ENCODE measurements at places on chromosomes 16 and 17. TPM values are rescaled to one million over a fixed set of nuclear protein-coding genes. Genes with fewer than 3 reads are reported as not detected.

NPIPB8 gene
- 0.13 TPM for total RNA-seq

NHERF2 gene
- 78.8 TPM for total RNA-seq

CCDC40 gene
- 7.7 TPM for total RNA-seq

PPP1R9B gene
- total RNA-seq = 101 TPM

ZG16 gene
- not detected for total RNA-seq

ENPP7 gene
- not detected for total RNA-seq

WNK4 gene
- total RNA-seq = 8.9 TPM

DNA sequence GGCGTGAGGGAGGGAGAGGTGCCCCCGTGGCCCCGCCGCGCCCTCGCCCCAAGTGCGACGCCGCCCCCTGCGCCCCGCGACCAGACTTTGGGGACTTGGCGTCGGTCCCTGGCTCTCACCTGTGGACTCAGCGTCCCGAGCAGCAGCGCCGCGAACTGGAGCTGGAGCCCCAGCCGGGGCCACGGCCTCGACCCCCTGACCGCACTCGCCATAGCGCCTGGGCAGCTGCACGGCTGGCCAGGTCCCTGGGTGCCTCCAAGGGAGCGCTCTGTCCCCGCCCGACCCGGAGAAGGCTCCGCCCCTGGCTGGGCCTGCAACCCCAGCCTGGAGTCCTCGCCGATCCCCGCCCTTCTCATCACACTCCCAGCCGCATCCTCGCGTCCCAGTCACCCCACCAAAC is at the start of gene ERN2:
ERN2 (minus strand) TSS at position 247 of the 400 bp plus-strand sequence; CDS start at position 212, 35 bp downstream.
- peaks cover 10% of the 10 kb centered on the region for H3K36me3 ChIP-seq
- no peak within 1 kb of the TSS for H3K27ac ChIP-seq
- no peaks in the 10 kb centered on the region for H3K27me3 ChIP-seq
- no peak within 1 kb of the TSS for H3K4me3 ChIP-seq
- no peak for DNase-seq
- no peaks in the 10 kb centered on the region for H3K4me1 ChIP-seq

DNA sequence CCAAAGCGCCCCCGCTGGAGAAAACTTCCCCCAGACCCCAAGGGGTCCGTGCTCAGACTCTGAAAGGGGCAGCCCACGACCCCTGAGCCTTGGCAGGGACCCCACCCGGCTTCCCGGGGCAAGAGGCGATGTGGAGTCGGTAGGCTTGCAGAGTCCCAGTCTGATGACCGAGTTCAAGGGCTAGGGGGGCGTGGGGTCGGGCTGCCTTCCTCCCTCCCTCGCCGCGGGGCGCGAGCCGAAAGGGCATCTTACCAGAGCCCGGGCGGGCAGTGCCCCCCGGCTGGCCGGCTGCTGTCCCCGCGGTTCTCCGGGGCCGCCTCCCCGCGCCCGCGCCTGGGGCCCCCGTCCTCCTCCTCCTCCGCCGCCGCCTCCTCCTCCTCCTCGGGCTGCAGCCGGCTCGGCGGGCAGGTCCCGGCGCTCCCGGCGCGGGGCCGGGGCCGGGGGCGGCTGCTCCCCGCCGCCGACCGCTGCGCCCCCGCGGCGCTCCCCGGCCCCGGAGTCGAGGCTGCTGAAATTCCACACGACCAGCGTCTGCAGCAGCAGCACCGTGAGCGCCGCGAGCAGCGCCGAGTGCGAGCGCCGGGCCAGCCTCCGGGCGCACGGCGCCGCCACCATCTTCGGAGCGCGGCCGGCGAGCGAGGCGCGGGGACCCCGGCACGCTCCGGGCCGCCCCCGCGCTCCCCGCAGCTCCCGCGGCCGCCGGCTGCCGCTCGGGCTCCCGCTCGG is 415 bp downstream of the XYLT1 start:
- H3K36me3 ChIP-seq = peaks cover 5% of the 10 kb centered on the region
- peaks cover 15% of the 10 kb centered on the region for H3K27me3 ChIP-seq
- peak; percentile 21 for DNase-seq
- H3K4me3 ChIP-seq = peak overlapping the region; percentile 98
- no peak overlapping the region for H3K27ac ChIP-seq

GRCh38 chr17:41383690-41384089 is 1.6 kb upstream of the KRT34 start:
- peaks cover 2% of the 10 kb centered on the region for H3K4me1 ChIP-seq
- no peak overlapping the region for H3K4me3 ChIP-seq
- no peaks in the 10 kb centered on the region for H3K36me3 ChIP-seq
- no peak overlapping the region for H3K27ac ChIP-seq
- DNase-seq = no peak

GRCh38 chr16:49575346-49576172 is 202.0 kb downstream of the C16orf78 start:
- no peak overlapping the region for H3K4me3 ChIP-seq
- peaks cover 21% of the 10 kb centered on the region for H3K4me1 ChIP-seq
- no peak for DNase-seq
- H3K27ac ChIP-seq = no peak overlapping the region

DNA sequence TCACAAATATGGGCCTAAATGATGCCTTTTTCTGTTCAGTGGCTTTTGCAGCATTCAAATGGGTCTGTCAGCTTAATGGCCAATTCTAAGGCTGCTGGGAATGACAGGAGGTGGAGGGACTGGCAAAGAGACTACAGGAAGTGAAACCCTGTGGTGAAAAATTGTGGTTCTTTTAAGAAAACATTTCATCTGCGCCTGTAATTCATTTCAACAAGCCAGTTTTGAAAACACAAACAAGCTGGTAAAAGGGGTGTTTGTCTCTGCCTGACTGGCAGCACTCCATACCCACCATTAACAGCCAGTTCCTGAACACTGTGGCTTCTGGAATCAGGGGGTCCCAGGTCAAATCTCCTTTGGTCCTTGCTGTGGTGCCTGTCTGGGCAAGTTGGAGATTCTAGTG is 3.6 kb upstream of the KDM8 start:
- DNase-seq = no peak
- no peak overlapping the region for H3K27ac ChIP-seq
- no peaks in the 10 kb centered on the region for H3K36me3 ChIP-seq
- H3K4me3 ChIP-seq = no peak overlapping the region
- peaks cover 5% of the 10 kb centered on the region for H3K4me1 ChIP-seq

DNA sequence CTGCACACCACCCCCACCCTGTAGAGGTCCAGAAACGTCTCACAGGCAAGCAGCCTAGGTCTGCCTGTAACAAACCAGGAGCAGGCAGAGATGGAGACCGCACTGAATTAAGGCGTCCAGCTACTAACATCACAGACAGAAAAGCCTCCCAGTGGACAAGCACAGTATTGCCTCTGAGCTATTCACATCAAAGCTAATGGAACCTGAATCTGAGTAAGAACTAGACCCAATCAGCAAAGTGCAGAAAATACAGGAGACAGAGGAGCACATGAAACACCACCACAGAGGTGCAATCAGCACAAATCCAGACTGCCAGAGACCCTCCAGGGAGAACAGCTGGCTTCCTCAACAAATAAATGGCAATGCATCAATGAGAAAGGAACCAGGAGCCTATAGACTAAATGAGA is 22.2 kb upstream of the PEMT start:
- H3K27ac ChIP-seq = no peak overlapping the region
- no peak overlapping the region for H3K4me3 ChIP-seq
- no peaks in the 10 kb centered on the region for H3K4me1 ChIP-seq
- DNase-seq = peak; percentile 59
- H3K36me3 ChIP-seq = no peaks in the 10 kb centered on the region
- H3K27me3 ChIP-seq = peaks cover 4% of the 10 kb centered on the region

GRCh38 chr16:64321881-64322280 is 800.0 kb downstream of the CDH11 start:
- no peak overlapping the region for H3K4me3 ChIP-seq
- no peaks in the 10 kb centered on the region for H3K27me3 ChIP-seq
- H3K4me1 ChIP-seq = no peaks in the 10 kb centered on the region
- H3K36me3 ChIP-seq = no peaks in the 10 kb centered on the region
- no peak for DNase-seq
- H3K27ac ChIP-seq = no peak overlapping the region

DNA sequence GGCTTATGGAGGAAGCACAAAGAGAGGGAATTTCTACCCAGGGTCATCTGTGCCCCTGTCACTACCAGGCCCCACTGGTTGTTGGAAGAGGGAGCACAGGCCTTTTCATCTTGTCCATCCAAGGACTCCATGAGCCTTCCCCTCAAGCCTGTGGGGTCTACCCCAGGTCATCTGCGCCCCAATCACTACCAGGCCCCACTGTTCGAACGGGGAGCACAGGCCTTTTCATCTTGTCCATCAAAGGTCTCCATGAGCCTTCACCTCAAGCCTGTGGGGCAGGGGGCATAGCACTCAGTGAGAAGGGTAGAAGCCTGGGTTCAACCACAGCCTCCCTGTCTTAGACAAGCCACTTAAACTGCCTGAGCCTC is 101.5 kb upstream of the CDH5 start:
- no peak overlapping the region for H3K4me3 ChIP-seq
- no peaks in the 10 kb centered on the region for H3K36me3 ChIP-seq
- H3K27ac ChIP-seq = no peak overlapping the region
- no peak for DNase-seq
- H3K4me1 ChIP-seq = peaks cover 11% of the 10 kb centered on the region
- peaks cover 9% of the 10 kb centered on the region for H3K27me3 ChIP-seq

DNA sequence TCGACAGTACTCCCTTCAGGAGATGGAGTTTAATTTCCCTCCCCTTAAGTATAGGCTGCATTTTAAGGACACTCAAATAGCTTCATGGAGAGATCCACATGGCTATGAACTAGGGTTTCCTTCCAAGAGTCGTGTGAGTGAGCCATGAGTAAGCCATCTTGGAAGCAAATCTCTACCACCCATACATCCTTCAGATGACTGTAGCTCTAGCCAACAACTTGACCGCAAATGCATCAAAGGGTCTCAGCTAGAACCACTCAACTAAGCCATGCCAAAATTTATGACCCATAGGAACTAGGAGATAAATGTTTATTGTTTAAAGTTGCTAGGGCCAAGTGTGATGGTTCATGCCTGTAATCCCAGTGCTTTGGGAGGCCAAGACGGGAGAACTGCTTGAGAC is 43.4 kb downstream of the METTL16 start:
- no peaks in the 10 kb centered on the region for H3K4me1 ChIP-seq
- no peak overlapping the region for H3K4me3 ChIP-seq
- no peak for DNase-seq
- no peaks in the 10 kb centered on the region for H3K27me3 ChIP-seq
- no peak overlapping the region for H3K27ac ChIP-seq

DNA sequence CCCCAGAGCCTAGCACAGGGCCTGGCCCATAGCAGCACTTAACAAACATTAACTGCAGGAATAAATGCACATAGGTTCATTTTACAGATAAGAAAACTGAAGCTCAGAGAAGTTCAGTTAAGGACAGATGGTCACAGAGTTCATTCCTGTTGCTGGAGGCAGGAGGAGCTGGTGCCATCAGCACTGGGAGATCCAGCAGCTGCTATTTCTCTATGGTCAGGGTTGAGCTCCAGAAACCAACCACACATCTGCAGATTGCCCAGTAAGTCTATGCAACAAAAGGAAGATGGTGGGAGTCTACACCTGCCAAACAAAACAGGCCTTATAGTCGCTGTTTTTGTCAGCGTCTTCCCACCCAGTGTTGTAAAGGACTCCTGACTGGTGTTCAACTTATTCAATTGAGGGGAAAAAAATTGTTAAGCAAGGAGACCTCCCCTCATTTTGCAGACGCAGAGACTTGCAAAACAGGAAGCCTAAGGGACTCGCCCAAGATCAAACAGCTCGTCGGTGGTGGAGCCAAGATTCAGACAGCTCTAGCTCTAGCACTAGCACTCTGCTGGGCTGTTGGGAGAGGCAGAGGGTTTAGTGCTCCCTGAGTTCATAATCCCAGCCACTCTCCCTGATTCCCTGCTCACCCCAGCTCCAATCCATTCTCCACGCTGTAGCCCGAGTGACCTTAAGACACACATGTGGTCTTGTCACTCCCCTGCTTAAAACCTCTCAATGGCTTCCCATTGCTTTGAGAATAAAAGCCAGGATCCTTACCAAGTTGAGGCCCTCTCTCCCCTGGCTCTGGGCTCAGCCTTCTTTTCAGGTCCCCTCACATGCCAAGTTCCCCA is 9.0 kb downstream of the NOG start:
- no peak for DNase-seq
- H3K4me1 ChIP-seq = no peaks in the 10 kb centered on the region
- H3K27me3 ChIP-seq = peaks cover 7% of the 10 kb centered on the region
- no peaks in the 10 kb centered on the region for H3K36me3 ChIP-seq

DNA sequence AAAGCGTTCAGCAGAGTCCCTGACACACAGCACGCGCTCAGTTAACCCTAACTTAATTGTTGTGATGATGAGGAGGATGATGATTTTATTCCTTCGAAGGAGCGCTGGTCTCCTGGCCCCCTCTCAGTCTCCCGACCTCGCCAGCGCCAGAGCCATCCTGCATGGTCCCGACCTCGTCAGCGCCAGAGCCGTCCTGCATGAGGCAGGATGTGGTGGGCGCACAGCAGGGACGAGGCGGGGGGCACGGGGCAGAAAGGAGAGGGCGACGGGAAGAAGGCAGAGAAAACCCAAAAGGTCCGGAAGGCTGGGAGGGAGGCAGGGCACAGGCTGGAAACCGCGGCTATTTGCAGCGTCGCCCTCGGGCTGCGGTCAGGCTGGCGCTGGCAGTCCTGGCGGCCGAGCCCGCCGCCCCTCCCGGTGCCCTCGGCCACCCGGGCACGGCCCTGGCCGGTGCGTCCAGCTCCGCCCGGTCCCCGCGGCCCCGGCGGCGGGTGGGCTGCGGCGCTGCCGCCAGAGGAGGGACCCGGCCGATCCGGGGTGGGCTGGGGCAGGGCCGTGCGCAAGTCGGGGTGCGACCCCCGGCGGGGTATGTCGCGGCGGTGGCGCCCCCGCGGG is 3.0 kb upstream of the TAC4 start:
- peaks cover 10% of the 10 kb centered on the region for H3K36me3 ChIP-seq
- H3K27ac ChIP-seq = peak overlapping the region; percentile 51
- peak; percentile 37 for DNase-seq
- peaks cover 13% of the 10 kb centered on the region for H3K4me1 ChIP-seq
- H3K4me3 ChIP-seq = peak overlapping the region; percentile 79
